ENCODE measurements at places on chromosomes 3 and 15. TPM values are rescaled to one million over a fixed set of nuclear protein-coding genes. Genes with fewer than 3 reads are reported as not detected.

RTP3 gene
- total RNA-seq: not detected

ADGRG7 gene
- not detected for total RNA-seq

FANCD2 gene
- total RNA-seq: 18.7 TPM

ZPLD1 gene
- total RNA-seq: not detected

Data from A549 treated with AZD2906 at 1 μM for 4 hours (cell line).